ENCODE measurements at places on chromosomes 3 and 15.

- no peak for DNase-seq
Observed at GRCh38 chr3:40899286-40899712, 300.0 kb upstream of the CTNNB1 start.

DNA sequence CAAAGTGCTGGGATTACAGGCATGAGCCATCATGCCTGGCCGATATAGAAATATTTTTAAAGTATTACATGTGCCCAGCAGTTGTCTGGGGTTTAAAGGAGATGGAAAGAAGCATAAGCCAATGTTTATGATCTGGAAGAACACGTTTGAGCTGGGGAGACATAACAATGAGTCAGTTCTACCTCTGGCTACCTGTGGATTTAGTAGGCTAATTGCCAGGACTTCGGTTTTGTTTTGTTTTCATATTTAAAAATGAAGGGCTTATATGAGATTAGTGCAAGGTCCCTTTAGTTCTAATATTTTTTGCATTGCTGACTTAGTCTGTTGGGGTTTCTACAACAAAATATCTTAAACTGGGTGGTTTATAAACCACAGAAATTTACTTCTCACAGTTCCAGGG, 22.9 kb upstream of the TNFSF10 start:
- DNase-seq, result no peak

- no peak for DNase-seq
Observed at GRCh38 chr3:156356537-156357363, 198.2 kb downstream of the SSR3 start.

- DNase-seq, result no peak
Observed at GRCh38 chr15:95323796-95324195, 1006.7 kb upstream of the NR2F2 start.

GRCh38 chr3:4139462-4140140, 163.6 kb upstream of the SETMAR start:
- DNase-seq, result no peak

GRCh38 chr15:31283043-31283442, 43.6 kb upstream of the KLF13 start:
- DNase-seq, result no peak

DNA sequence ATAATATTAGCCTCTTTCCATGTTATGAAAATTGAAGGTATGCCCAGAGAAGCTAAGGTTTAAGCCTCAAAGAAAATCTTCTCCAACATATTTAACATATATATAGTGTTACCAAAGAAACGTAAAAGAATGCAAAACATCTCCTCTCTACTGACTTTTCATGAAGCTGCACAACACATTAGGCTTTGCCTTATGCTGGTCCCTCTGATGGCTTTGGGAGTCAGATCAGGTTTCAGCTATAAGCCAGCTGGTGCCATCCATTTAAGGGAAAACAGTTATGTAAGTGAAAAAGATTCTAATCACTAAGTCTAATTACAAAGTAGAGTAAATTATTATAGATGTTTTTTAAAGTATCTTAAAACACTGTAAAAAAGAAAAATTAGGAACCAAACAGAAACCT, 410.5 kb downstream of the LSAMP start:
- DNase-seq, result no peak

DNA sequence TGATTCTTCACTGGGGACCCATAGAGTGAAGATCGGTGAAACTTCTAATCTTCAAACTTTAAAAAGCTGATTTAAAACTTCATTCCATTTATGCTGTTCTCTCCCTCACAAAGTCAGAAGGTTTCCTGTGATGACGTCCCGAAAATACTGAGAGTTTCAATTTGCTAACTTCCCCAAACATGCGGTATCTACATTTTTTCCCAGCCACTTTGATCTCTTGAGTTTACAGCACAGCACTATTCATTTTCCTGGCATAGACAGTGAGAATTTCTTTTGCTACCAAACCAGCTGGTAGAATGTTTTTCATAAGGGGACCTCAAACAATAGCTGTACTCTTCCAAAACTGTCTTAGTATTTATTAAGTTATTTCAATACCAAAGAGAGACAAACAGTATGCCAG, 156.8 kb downstream of the LSAMP start:
- DNase-seq, result no peak

GRCh38 chr15:87021751-87022150, 942.1 kb downstream of the AGBL1 start:
- no peak for DNase-seq

- no peak for DNase-seq
Observed at GRCh38 chr3:155944081-155944480, 73.6 kb downstream of the GMPS start.

- no peak for DNase-seq
Observed at GRCh38 chr3:20683910-20684309, 497.9 kb upstream of the SGO1 start.

DNA sequence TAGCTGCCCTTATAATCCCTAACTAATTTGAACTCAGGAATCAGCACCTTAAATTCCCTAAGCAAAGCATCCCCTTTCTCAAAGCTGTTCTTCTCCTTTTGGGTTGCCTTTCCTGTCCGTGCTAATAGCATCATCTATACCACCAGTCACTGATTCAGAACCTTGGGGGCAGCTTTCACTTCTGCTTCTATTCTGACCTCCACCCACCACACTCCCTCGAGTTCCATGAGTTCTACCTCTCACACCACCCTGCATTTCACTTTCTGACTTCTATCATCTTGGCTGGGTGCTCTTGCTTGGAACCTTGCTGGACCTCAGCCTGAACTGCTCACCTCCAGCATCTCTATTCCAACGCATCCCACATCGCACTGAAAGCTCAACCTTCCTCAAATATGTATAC, 55.4 kb upstream of the KCNMB2 start:
- DNase-seq, result no peak

DNA sequence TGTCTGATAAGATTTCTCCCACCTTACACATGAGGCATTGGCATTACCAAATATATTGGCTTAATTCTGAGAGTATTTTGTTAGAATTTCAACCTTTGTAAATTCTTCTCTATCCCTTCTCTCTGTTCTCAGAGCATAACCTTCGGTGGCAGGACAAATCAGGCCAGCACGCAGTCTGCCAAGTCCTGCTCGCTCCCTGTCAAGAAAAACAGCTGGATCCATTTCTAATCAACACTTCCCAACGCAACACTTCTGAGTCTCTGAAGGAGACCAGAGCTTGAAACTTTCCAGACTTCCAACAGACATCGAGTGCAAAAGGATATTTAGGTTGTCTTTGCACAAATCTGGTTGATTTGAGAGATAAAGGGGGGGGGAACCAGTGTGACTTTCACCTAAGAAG, 125.7 kb downstream of the SV2B start:
- no peak for DNase-seq

- DNase-seq, result no peak
Observed at GRCh38 chr3:100719136-100719535, 9.8 kb downstream of the TFG start.

- no peak for DNase-seq
Observed at GRCh38 chr15:89670971-89671560, 8.1 kb downstream of the PLIN1 start.

GRCh38 chr3:26102376-26102775, 312.5 kb downstream of the OXSM start:
- DNase-seq, result no peak

- peak; percentile 21 for DNase-seq
Observed at GRCh38 chr3:13891492-13892073, 11.7 kb upstream of the WNT7A start.

DNA sequence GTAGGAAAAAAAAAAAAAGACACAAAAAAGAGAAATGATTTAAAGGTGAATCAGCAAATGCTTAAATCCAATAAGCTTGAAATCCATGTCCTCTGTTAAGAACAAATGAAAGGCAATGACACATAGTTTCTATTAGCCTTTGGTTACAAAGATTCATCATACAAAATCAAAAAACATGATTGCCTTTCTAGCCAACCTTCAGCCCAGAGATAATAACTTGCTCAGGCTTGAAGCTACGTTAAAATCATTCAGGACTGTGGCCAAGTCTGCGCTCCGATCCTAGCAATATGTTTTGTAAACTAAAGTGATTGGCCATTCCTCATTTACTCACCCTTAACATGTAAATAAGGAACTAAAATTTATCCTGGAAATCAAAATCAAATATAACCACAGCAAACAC, 556.7 kb downstream of the FGF12 start:
- DNase-seq, result no peak

DNA sequence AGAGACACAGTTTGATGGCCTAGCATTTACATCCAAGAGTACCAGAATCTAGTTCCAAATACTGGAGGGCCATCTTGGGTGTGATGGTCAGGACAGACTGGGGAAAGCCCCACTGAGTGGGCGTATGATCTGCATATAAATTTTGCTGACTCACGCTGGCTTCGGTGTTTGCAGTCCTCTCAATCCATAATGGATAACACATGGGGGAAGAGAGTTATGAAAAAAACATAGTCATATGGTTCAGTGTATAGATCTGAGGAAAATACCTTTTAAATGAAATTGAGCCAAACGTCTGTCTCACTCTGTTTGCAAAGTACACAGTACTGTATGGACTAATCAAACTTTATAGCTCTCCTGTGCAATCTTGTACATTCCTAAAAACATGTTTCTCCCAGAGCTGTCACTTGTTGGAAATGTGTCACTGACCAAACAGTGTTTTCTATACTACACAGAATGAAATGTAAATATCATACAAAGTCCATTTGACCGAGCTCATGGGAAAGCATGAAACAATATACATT, 125.3 kb upstream of the THBS1 start:
- no peak for DNase-seq

- no peak for DNase-seq
Observed at GRCh38 chr15:80568298-80568697, 126.8 kb upstream of the ABHD17C start.

DNA sequence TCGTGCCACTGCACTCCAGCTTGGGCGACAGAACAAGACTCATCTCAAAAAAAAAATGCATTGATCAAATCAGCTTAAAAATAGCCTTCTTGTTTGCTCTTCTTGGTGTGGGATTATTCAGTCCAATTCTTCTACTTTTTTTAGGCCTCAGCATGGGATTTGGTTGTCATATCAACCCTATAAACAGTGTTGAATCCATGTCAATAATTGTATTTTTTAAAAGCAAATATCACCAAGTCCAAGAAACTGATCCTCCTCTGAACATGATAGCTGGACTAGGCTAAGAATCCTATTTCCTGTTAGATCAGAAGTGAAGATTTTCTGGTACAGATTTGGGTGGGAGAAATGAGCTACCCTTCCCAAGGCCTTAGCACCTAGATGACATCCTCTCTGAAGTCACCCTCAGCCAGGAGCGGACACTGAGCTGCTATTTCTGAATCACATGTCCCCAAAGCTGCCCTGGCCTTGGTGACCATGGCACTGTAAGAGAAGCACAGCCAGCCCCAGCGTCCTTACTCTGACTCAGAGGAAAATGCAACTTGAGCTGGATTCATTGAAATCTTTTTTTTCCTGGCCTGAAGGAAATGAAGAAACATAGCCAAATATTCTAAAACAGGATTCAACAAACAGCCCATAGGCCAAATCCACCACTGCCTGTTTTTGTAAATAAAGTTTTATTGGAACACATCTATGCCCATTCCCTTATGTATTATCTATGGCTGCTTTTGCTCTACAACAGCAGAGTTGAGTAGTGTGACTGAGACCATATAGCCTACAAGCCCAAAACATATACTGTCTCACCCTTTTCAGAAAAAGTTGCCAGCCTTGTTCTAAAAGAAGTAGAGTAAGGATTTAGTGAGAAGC, 215.9 kb upstream of the CTDSPL start:
- DNase-seq, result no peak

DNA sequence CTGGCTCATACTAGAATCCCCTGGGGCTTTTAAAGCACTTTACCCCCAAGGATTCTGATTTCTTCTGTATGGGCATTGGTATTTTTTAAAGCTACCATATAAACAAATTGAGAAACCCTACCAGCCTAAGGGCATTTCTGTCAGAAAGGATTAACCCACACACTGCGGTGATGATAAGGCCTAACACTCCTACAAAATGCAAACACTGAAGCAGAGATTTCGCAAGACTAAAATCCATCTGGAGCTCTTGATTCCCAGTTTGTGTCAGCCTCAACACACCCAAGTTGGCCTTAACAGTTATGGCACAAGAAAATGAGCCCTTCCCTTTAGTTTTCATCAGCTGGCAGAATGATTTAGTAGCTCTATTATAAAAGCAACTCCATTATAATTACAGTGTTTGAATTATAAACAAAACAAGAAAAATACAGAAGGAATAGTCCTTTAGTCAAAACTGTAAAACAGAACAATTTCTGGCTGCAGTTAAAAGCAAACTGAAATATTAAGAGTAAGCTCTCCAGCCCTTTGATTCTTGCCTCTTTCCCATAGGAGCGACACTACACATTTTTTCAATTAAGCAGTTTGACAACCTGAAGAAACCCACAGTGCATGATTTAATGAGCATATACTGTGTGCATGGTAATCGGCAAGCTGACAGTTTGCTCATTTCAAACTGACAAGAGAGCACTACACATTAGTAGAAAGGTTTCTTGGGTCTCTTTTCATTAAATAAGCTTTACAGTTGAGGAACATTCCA, 441.2 kb downstream of the FHIT start:
- no peak for DNase-seq

Data from CD4-positive, alpha-beta T cell treated with Interleukin-6 for 4 hours (primary cell).